ENCODE measurements at places on chromosomes 2 and 18.

DNA sequence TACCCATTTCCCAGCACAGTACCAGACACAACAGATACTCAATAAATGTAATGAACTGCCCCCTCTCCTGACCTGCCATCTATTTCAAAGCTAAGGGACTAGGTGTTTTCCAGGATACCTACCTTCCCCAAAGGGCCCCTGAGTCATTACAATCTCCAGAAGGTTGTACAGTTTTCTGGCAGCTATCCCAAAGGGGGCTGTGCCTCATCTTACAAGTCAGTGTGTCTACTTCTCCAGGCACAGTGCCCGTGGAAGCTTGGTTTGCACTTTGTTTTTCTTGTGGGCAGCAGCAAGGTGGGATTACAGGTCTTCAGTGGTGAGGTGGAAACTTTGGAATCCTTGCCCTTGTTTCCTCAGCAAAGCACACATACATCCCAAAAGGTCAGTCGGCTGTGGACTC is 62.8 kb upstream of the CYP26B1 start:
- no peaks in the 10 kb centered on the region for H3K36me3 ChIP-seq
- H3K27ac ChIP-seq: no peak overlapping the region
- no peaks in the 10 kb centered on the region for H3K4me1 ChIP-seq
- DNase-seq: no peak
- H3K4me3 ChIP-seq: no peak overlapping the region

DNA sequence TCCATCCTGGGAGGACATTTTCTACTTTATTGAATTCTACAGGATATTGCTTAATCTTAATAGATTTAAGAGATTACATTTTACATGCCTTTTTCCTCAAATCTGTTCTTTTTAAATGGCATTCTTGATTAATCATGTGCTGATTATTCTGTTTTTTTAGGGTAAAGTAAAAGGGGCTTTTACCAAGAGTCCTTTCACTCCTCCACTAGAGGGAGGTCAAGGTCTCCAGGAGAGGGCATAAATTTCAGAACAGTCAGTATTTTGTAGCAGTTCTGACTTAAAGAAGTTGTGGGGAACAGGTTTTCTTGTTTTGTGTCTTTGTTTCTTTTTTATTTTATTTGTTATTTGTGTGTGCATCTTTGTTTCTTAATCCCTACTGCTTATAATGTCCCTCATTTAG is 25.4 kb downstream of the WDR75 start:
- peaks cover 62% of the 10 kb centered on the region for H3K36me3 ChIP-seq
- H3K27ac ChIP-seq: no peak overlapping the region
- H3K27me3 ChIP-seq: no peaks in the 10 kb centered on the region
- no peak overlapping the region for H3K4me3 ChIP-seq
- no peak for DNase-seq

GRCh38 chr18:4256766-4257417 is 198.2 kb downstream of the DLGAP1 start:
- no peaks in the 10 kb centered on the region for H3K27me3 ChIP-seq
- H3K4me1 ChIP-seq: no peaks in the 10 kb centered on the region
- no peak overlapping the region for H3K4me3 ChIP-seq

DNA sequence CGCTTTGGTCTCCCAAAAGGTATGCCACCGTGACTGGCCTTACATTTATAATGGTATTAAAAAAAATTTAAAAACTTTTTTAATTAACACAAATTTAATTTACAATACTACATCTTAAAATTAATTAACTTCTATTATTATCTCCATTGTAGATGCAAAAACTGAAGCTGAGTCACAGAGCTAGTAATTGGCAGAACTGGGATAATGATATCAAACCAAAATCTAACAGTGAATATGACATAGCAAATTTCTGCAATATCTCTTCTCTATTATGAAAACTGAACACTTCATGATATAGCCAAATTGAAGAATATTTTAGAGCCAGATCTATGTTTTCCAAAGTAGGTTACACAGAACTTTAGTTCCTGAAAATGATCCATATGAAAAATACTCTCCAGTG is 66.4 kb upstream of the CHAC2 start:
- DNase-seq: no peak
- no peak overlapping the region for H3K4me3 ChIP-seq
- H3K27ac ChIP-seq: no peak overlapping the region
- no peaks in the 10 kb centered on the region for H3K27me3 ChIP-seq

DNA sequence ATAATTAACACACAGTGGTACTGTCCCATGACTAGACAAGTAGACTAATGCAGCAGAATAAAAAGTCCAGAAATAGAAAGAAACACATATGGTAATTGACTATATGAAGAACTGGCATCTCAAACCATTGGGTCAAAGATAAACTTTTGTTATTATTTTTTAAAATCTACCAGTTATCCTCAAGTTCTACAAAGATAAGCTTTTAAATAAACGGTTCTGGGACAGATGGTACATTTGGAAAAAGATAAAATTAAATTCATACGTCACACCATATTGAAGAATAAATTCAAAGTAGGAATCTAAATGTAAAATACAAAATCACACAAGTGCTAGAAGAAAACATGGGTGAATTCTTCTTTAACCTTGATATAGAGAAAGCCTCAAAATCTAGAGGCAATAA is 37.6 kb upstream of the PLEKHM3 start:
- no peaks in the 10 kb centered on the region for H3K4me1 ChIP-seq
- DNase-seq: no peak
- H3K36me3 ChIP-seq: no peaks in the 10 kb centered on the region
- H3K4me3 ChIP-seq: no peak overlapping the region

DNA sequence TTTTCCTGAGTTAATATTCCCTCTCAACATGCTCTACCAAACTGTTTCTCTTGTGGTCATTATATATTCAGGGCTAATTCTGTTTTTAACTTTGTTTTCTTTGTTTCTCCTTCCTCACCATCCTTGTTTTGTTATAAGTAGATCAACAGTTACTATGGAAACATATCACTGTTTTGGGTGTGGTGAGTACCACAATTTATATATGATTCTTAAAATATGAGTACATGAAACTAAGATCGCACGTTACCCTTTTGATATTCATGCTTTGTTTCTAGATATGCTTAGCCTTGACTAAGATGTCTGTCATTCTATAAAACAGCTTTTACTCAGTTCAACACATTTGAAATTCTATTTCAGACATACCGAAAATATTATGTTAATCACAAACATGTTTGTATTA is 232.3 kb upstream of the ITGA4 start:
- H3K27ac ChIP-seq: peak overlapping the region; percentile 94
- peaks cover 66% of the 10 kb centered on the region for H3K36me3 ChIP-seq
- no peak for DNase-seq
- peak overlapping the region; percentile 68 for H3K4me3 ChIP-seq

GRCh38 chr2:240182001-240182400 is 41.5 kb upstream of the OTOS start:
- no peaks in the 10 kb centered on the region for H3K36me3 ChIP-seq
- H3K27me3 ChIP-seq: peaks cover 11% of the 10 kb centered on the region
- DNase-seq: no peak

DNA sequence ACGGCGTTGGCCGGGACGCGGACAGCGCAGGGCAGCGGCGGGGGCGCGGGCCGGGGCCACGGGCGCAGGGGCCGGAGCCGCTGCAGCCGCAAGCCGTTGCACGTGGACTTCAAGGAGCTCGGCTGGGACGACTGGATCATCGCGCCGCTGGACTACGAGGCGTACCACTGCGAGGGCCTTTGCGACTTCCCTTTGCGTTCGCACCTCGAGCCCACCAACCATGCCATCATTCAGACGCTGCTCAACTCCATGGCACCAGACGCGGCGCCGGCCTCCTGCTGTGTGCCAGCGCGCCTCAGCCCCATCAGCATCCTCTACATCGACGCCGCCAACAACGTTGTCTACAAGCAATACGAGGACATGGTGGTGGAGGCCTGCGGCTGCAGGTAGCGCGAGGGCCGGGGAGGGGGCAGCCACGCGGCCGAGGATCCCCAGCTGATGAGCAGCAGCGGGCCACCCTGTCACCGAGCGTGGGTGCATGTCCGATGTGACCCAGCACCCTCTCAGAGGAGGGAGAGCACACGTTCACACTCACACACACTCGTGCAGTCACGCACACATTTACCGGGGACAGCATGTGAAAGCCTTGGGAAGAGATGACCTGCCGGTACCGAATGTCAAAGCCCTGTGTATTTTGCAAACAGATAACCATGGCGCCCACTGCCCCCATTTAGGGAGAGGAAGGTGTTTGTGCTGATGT is 4.2 kb downstream of the GDF7 start:
- no peaks in the 10 kb centered on the region for H3K36me3 ChIP-seq
- H3K4me1 ChIP-seq: peaks cover 3% of the 10 kb centered on the region
- H3K4me3 ChIP-seq: no peak overlapping the region
- DNase-seq: no peak
- peaks cover 39% of the 10 kb centered on the region for H3K27me3 ChIP-seq
- no peak overlapping the region for H3K27ac ChIP-seq

- H3K27ac ChIP-seq: peak overlapping the region; percentile 15
- DNase-seq: no peak
- H3K27me3 ChIP-seq: no peaks in the 10 kb centered on the region
- H3K4me3 ChIP-seq: no peak overlapping the region
Measured at GRCh38 chr2:673615-674320, 3.4 kb downstream of the TMEM18 start.

DNA sequence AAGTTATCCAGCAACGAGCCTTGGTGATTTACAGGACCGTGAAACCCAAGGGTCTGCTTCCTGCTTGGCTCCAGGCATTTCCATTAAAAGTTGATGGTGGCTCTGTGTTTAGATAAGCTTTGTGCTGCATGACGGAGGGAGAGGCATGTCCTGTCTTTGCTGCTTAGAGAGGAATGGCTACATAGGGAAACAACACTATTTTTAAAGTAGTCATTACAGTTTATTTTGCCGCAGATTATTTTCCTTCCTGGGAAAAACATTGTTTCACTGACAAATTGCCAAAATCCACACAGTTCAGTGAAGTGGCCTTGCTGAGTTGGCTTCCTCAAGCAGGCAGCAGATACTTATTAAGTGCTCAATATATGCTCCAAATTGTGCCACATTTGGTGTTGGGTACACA is 98.5 kb downstream of the THSD7B start:
- H3K27me3 ChIP-seq: no peaks in the 10 kb centered on the region
- no peaks in the 10 kb centered on the region for H3K4me1 ChIP-seq
- H3K27ac ChIP-seq: no peak overlapping the region
- no peak for DNase-seq

DNA sequence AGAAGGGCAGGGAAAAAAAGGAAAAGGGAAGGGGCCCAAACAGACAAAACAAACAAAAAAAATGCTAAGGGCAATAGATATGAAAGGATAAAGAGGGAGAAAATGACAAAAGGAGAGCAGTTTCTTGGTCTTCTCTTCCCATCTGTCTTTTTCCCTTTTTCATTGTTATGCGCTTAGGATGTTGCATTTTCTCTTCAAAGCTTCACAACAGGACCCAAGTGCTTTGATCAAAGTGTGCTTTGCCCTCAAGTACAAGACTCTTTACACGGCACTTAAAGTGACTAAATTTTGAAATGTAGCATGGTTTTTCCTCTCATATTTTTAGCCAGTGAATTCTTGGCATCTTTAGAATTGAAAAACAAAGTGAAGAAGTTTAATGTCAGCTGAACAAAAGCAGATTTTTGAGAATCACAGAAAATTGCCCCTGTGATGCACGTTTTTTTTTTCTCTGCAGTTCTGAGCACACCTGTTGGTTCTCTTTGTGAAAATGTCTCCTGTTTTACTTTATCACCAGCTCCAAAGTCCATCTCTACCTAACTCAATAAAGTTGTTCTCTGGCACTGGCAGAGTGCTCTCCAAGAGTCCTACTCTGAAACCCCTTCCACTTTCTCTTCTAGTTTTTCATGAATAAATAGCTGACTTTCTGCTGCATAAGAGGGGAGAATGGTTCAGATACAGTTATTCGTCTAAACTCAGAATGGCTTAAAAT is 126.6 kb downstream of the KCNH7 start:
- H3K27ac ChIP-seq: no peak overlapping the region
- no peaks in the 10 kb centered on the region for H3K36me3 ChIP-seq
- no peak overlapping the region for H3K4me3 ChIP-seq
- H3K4me1 ChIP-seq: no peaks in the 10 kb centered on the region
- no peaks in the 10 kb centered on the region for H3K27me3 ChIP-seq
- DNase-seq: no peak

DNA sequence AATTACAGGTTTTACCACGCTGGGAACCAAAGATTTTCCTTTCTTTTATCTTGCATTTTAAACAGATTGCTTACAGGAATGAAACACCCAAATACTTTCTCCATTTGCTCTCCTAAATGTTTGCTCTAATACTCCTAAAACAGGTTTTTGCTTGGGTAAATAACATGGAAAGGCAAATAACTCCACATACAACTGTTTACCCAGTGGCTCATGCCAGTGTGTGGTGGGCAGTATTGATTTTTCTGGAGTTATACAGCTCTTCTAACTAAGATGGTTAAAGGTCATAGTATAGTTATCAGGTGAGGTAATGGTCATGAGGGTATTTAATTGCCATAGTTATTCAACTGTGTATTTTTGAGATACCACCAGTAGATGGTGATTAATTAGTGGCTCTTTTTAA is 61.2 kb upstream of the RAB27B start:
- no peaks in the 10 kb centered on the region for H3K36me3 ChIP-seq
- H3K27ac ChIP-seq: no peak overlapping the region
- no peak overlapping the region for H3K4me3 ChIP-seq
- no peaks in the 10 kb centered on the region for H3K4me1 ChIP-seq
- peaks cover 46% of the 10 kb centered on the region for H3K27me3 ChIP-seq

- no peaks in the 10 kb centered on the region for H3K4me1 ChIP-seq
- no peaks in the 10 kb centered on the region for H3K27me3 ChIP-seq
- no peak overlapping the region for H3K27ac ChIP-seq
- DNase-seq: no peak
Measured at GRCh38 chr2:18924886-18925285, 335.5 kb upstream of the NT5C1B start.

DNA sequence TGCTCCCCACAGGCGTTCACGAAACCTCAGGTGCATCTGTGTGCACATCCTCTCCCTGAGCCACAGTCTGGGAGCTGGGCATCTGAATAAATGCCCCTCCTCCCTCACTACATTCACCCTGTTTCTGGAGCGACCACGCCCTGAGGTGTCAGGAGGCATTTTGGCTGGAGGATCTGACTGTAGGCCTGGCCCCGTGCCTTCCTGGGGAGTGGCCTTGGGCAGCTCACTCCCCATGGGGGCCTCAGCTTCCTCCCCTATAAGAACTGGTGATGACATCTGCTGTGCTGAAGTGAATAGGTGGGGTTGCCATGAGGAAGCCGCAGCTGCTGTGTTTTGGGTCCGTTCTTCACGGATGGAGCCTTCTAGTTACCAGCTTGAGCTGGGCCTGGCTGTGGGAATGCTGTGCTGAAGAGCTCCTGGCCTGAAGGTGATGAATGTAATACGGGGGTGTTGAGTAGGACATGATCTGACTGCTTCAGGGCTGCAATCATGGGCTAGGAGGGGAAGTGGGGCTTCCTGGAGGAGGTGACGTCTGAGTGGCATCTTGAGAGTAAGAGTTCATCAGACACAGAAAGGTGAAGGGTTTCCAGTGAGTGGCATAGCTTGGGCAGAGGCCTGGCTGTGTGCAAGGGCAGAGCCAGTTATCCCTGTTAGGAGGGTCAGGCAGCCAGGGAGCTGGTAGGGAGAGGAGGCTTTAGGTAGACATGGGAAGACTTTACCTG is 58.2 kb downstream of the GLI2 start:
- DNase-seq: no peak
- no peaks in the 10 kb centered on the region for H3K36me3 ChIP-seq
- H3K27me3 ChIP-seq: no peaks in the 10 kb centered on the region
- H3K4me1 ChIP-seq: no peaks in the 10 kb centered on the region

Measured in T-helper 2 cell treated with Interferon-gamma antibody and Interleukin-4, amounts not matched to agents 5 μg/mL and 100 μg/mL, for 36 hours (primary cell).